Ascending aorta (tissue), 2 donors: ENCODE measurements at places on chromosomes 7 and 10. TPM values are rescaled to one million over a fixed set of nuclear protein-coding genes. Genes with fewer than 3 reads are reported as not detected.

ADRA2A gene
- 23.5 TPM for total RNA-seq

PPP1R3A gene
- total RNA-seq: not detected

ASIC3 gene
- not detected for total RNA-seq

SCIN gene
- not detected for total RNA-seq

DNA sequence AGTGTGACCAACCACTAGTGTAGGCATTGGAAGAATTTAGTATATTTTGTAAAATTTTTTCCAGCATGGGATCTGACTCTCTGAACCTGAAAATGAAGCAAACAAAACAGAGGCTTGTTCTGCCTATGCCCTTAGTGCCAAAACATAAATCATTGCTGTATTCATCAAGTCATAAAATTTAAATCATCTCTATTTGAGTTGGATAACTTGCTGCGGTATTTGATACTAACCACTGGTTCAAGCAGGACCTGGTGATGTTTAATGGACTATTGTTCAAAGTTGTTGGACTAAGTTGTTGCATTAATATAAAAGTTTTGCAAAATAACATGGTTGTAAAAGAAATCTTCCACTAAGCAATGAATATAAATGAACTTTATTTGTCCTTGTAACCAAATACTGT, 19.8 kb upstream of the RPA3 start:
- no peaks in the 10 kb centered on the region for H3K4me1 ChIP-seq
- H3K27ac ChIP-seq: no peak overlapping the region
- H3K27me3 ChIP-seq: no peaks in the 10 kb centered on the region
- H3K36me3 ChIP-seq: no peaks in the 10 kb centered on the region

GRCh38 chr7:80187727-80188126, 53.1 kb downstream of the GNAI1 start:
- no peak for DNase-seq
- no peaks in the 10 kb centered on the region for H3K36me3 ChIP-seq
- no peaks in the 10 kb centered on the region for H3K27me3 ChIP-seq

DNA sequence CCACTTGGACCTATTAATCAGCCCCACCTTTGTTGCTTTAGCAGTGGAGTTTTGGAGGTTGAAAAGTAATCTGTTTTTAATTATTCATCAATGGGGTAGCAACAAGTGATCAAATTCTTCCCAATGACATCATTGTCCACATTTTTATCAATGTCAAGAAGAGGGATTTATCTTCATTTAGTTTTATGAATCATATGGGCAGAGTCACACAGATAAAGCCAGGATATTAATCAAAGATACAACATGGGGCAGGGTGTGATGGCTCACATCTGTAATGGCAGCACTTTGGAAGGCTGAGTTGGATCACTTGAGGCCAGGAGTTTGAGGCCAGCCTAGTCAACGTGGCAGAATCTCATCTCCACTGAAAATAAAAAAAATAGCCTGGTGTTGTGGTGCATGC, 388.4 kb upstream of the POM121L12 start:
- DNase-seq: no peak
- no peak overlapping the region for H3K27ac ChIP-seq
- H3K4me1 ChIP-seq: no peaks in the 10 kb centered on the region
- no peaks in the 10 kb centered on the region for H3K27me3 ChIP-seq
- H3K4me3 ChIP-seq: no peak overlapping the region
